ENCODE measurements at places on chromosomes 6 and 20. TPM values are rescaled to one million over a fixed set of nuclear protein-coding genes. Genes with fewer than 3 reads are reported as not detected.

DNA sequence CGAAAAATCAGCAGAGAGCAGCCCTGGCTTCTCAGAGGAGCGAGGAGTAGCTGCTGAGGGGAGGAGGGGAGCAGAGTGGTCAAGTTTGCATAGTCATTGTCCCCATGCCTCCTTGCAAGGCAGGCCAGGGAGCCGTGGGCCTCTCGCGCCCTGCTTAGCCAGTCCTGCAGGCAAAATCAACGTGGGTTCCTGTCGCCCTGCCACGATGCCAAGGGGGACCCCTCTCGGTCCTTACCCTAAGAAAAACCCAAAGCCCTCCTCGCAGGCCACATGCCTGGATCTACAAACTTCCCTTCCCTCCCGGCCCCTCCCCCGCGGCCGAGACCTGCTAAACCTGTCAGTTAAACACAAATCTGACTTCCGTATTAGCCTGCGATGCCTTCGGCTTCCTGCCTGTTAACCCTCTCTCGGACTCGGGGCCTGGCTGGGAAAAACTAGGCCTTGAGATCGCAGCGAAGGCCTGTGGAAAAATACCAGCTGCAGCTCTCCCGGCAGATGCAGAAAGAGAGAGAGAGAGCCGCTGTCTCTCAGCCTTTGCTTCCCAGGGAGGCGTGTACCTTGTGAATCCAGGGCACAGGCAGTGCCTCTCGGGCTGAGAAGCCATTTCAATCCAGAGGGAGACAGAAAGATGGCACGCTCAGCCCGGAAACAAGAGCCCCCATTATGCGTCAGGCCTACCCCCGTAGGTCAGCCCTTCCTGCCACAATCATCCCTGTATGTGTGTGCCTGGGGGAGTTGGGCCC is 968 bp upstream of the ZMYND8 start:
- peak; percentile 46 for DNase-seq

- no peak for DNase-seq
Observed at GRCh38 chr20:47700327-47700726, 85.0 kb downstream of the SULF2 start.

Gene NRSN1
- total RNA-seq = not detected

- DNase-seq = no peak
Observed at GRCh38 chr6:29793796-29794195, 33.8 kb upstream of the HLA-G start.

Gene CNBD2
- 12.9 TPM for total RNA-seq

- DNase-seq = no peak
Observed at GRCh38 chr6:84556541-84557335, 207.7 kb downstream of the TBX18 start.

Gene PAK5
- total RNA-seq = not detected

Gene TRIM10
- not detected for total RNA-seq

- no peak for DNase-seq
Observed at GRCh38 chr6:109632405-109632804, 58.6 kb downstream of the AK9 start.

GRCh38 chr6:156885562-156885961 is 108.4 kb downstream of the ARID1B start:
- DNase-seq = no peak

DNA sequence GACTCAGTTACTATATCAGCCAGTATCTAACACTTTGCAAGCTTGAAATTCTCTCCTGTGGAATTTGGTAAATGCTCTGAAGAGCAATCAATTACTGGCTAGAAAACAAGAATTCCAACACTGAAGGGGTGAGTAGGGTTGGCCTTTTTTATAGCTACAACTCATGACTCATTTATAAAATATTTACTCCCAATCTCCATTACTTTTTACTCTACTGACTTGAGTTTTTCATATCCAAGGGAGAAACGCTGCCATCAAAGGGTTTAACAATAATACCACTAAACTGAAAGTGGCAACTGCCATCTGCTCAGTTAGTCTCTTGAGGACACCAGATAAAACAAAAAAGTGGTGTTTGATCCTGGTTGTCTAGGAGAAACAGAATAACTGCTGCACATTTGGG is 203.1 kb downstream of the UBE3D start:
- DNase-seq = no peak

Gene KIF25
- total RNA-seq = not detected

Gene TDRD6
- total RNA-seq = 2.2 TPM

DNA sequence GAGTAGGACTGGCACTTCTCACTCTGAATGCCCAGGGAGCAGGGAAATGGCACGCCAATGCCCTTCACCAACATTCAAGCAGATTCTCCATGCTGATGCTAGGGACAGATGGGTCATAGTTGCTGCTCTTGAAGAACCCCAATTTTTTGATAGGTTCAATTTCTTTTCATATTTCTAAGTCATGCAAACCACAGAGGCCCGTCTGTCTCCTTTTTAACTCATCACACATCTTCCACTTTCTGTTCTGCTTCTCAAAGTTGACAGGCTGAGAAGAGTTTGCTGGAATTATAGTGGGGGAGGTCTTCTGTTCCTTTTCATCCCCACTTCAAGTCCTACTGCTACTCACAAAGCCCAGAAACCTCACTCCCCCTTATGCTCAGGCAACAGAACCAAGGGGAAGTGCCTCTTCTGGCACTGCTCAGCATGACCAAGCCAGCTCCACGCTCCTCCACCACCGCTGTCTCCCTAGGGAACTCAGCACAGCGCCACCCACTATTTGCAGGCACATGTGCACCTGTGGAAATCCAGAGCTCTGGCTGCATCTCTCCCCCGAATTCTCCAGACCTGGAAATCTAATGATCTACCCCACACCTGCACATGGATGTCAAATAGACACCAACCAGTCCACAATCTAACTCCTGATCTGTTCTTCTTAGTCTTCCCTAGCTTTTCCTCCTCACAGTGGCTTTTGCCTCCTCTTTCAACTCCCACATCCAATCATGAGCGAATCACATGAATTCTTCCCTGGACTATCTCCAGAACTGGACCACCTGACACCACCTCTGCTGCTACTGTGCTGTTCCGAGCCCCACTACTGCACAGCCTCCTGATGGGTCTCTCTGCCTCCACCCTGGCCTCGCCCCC is 10.7 kb downstream of the ZBTB24 start:
- no peak for DNase-seq

GRCh38 chr20:53763707-53764414 is 170.2 kb upstream of the ZNF217 start:
- no peak for DNase-seq

Gene ZFP57
- total RNA-seq = not detected

DNA sequence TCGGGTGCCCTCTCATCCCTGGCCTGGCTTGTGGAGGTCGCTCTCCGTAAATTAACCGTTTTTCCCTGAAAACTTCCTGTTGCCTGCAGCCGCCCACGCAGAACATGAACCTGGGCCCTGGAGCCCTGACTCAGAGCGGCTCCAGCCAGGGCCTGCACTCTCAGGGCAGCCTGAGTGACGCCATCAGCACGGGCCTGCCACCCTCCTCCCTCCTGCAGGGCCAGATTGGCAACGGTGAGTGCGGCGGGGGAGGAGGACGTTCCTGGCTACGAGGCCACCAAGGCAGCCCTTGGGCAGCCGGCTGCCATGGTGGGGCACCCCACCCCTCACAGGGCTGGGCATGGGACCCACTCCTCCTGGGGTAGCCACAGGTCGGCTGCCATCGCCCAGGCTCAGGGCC is 17.8 kb downstream of the SS18L1 start:
- no peak for DNase-seq

- DNase-seq = no peak
Observed at GRCh38 chr6:18579869-18580268, 192.7 kb downstream of the RNF144B start.

- DNase-seq = no peak
Observed at GRCh38 chr6:129486327-129486726, 223.7 kb downstream of the ARHGAP18 start.

Gene CTAGE9
- not detected for total RNA-seq

DNA sequence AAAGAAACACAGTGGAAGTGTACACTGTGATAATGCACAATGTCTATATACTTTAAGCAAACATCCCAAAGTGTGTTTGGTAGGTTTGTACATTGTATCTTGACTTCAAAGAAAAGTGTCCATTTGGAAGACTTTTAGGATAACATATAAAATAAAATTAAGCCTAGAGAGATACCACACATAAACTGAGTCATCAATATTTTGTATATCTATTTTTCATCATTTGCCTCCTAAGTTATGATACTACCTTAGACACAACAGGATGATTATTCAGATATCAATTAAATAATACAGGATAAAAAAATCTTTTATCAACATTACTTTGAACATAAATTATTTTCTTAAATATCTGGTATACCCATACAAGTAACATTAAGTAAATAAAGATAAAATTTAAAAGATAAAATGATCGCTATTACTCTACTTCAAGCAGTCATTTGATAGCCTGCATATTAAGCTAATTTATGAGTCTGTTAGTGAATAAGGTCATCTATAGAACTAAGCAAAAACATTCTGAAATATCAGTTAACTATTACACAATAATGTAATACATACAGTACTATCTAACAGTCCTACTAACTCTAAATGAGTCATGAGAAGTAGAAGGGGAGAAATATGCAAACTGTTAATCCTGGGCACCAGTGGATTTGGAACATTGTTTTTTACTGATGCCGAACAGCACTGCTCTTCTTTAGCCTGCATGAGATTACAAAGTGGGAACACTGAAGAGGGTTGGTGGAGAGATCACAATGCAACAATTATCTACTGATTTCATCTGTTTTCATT is 158.4 kb upstream of the SIM1 start:
- no peak for DNase-seq

GRCh38 chr6:815348-815738 is 122.4 kb upstream of the EXOC2 start:
- DNase-seq = no peak

Gene FAM8A1
- total RNA-seq = 36.5 TPM

Gene HLA-G
- total RNA-seq = not detected

DNA sequence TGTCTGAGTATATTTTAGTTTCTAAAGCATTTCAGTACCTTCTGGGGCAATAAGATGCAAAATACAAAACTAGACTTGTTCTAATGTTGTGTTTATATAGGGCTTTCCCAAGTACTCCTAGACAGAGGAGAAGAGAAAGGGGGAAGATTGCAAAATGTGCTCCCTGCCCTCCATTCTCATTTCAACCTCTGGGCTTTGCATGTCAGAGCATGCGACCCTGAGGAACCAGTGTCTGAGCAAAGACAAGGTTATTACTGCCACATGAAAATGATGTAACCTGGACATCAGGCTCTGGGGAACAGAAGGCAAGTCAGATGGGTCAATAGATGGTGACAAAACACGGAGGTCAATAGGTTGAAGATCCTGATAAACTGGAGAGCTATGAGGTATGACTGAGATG is 253.5 kb upstream of the TCF21 start:
- no peak for DNase-seq

DNA sequence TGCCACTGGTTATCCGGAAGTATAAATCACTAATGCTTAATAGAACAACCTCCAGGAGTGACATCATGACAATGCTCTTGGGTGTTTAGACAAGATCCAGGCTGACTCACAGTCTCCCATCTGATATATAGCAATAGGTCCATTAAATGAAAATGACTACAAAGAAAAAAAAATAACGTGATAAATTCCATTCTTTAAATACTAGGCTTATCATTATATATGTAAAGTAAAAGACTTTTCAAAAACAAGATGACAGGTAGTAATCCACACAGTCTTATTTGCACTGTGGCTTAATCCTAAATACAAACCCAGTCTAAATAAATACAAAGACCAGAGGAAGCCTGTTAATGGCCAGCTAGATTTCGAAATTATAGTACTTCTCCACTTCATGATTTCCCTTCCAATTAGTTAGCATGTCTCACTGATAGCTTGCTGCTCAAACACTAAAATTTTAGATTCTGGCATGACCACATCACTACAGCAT is 149.1 kb upstream of the BEND3 start:
- DNase-seq = no peak

GRCh38 chr6:36428911-36429310 is 13.7 kb downstream of the PXT1 start:
- DNase-seq = no peak

DNA sequence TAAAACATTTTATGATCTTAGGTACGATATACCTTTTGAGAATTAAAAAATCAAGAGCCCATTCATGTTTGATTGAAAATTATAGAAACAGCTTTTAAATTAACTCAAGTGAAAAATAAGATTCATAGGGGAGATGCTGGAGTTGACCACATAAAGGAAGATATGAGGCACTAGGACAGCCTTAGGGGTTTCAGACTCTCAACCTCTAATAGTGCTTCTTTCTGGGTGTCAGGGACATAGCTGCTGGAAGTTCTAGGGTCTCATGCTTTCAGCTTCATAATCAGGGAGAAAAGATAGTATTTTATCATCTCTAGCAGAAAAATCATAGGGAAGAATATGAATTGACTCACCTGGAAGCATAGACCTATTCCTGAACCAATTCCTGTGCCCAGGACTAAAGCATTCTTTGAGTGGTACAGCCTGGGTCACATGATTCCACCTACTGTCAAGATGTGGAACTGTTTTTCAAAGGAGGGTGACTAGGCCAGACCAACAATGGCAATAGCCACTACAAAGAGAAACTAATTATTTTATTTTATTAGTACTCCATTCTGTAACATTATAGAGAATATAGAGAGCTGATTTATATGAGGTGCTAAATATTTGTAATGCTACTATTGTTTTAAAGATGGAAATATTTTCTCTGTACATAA is 27.8 kb upstream of the CENPW start:
- no peak for DNase-seq

GRCh38 chr6:16243055-16243454 is 4.7 kb downstream of the GMPR start:
- peak; percentile 48 for DNase-seq

- no peak for DNase-seq
Observed at GRCh38 chr6:53067849-53068361, 2.7 kb downstream of the FBXO9 start.

Measured in tibial nerve (tissue), 4 donors.